Stimulated activated CD8-positive, alpha-beta memory T cell treated with anti-CD3 and anti-CD28 coated beads, Interleukin-4, amount 100 ng/mL, for 4 hours (primary cell): ENCODE measurements at places on chromosomes 16 and 17.

- no peak for DNase-seq
These were observed 13.0 kb upstream of the GSE1 start for GRCh38 chr16:85600078-85600477.

- DNase-seq: no peak
These were observed 10.0 kb downstream of the HAGH start for GRCh38 chr16:1816396-1817275.

DNA sequence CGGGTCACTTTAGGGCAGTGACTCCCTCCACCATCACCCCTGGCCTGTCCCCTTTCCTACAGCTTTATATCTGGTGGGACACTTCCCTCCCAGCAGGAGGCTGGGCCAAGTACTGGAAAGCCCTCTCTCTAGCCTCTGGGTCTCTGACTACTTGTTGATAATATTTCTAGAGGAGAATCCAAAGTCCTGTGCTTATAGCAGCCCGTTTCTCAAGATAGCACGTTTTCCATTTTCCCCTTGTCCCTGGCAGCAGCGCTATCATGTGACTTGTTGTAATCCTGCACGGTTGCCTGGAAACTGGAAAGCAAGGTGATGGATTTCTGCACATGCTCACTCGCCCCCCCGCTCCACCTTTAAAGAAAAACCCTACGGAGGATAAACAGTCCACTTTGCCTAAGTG is 3.3 kb upstream of the AXIN2 start:
- no peak for DNase-seq

GRCh38 chr17:1467898-1468492 is 12.0 kb upstream of the CRK start:
- DNase-seq: no peak

DNA sequence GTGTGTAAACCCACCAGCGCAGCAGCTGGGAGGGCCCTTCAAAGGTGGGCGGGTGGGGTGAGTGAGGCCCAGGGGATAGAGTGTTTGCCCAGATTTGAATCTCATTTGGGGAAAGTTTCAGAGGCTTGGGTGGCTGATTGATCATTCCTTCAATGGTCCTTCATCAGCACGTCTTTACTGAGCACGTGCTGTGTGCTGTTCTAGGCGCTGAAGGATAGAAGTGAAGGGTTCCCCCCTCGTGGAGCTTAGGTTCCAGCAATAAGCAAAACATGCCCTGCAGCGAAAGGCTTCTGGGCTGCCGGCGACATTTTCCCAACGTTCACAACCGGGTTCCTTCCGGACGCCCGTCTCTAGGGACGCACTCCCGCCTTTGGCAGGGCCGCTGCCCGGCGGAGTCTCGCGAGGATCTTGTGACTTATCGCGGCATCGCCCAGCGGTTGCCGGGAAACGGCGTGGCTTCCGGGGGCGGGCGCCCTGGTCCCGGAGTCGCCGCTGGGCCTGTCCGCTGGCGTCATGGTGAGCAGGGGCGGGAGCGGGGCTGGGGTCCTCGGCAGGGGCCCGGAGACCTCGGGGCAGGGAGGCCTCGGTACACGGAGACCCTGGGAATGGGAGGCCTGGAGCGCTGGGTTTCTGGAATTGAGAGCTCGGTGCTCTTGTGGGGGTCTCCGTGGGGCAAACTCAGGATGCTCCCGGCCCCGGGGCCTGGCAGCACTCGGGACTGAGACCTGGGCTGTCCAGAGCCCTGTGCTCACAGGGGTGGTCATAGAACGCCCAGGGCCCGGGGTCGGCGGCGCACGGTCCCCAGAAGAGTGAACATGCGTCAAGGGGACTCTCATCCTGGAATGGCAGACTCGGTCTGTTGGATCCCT is 3.2 kb upstream of the DBNDD1 start:
- peak; percentile 47 for DNase-seq

DNA sequence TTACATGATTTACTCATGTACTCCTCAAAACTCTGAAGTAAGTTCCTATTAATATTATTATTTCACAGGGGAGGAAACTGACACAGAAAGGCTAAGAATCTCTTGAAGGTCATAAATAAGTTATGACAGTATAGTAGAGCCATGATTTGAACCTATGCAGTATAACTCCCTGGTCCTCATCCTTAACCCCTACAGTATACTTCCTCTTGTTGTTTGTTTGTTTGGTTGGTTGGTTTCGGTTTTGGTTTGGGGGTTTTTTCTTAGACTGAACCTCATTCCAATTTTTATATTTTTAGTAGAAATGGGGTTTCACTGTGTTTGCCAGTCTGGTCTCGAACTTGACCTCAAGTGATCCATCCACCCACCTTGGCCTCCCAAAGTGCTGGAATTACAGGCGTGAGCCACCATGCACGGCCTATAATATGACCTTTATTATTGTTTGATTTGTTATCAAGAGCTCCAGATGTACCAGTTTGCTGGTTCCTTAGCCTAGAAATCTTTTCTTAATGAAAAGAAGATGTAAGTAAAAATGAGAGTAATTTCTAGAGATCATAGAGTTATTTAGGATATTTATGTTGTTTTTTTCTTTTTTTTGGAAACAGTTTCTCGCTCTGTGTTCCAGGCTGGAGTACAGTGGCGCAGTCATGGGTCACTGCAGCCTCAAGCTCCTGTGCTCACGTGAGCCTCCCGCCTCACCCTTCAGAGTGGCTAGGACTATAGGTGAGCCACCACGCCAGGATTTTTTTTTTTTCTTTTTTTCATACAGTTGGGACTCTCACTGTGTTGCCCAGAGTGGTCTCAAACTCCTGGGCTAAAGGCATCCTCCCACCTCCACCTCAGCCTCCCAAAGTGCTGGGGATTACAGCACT is 4.8 kb downstream of the PRR11 start:
- DNase-seq: no peak

GRCh38 chr16:15798671-15799070 is 58.2 kb downstream of the MYH11 start:
- DNase-seq: no peak

- no peak for DNase-seq
These were observed 3.3 kb upstream of the VAC14 start for GRCh38 chr16:70804153-70804733.

DNA sequence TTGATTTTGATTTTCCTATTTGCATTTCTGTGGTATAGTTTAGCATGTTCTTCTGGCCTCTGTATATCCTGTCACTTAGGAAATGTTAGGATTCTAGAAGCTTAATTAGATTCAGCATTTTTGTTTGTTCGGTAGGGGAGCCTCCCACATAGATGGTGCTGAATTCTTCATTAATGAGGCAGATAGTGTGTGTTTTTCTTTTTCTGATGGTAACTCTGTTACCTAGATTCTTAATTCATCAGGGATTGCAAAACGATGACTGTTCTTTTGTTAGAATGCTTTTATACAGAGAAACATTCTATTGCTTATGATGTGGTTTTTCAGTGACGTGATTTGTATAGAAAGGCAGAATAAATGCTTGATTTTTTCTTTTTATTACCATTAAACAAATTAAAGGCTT is 19.0 kb downstream of the BANP start:
- no peak for DNase-seq
